ENCODE measurements at places on chromosomes 3 and 15.

GRCh38 chr3:171462224-171462623 is 2.0 kb upstream of the TNIK start:
- no peak for DNase-seq

GRCh38 chr15:90763366-90764099 is 46.4 kb downstream of the BLM start:
- no peak for DNase-seq

GRCh38 chr3:170840291-170840859 is 29.6 kb downstream of the RPL22L1 start:
- peak; percentile 61 for DNase-seq

GRCh38 chr3:195802261-195802701 is 9.4 kb downstream of the MUC4 start:
- no peak for DNase-seq

GRCh38 chr3:13828501-13829265 is 51.2 kb downstream of the WNT7A start:
- no peak for DNase-seq

GRCh38 chr15:100134089-100134583 is 207.6 kb downstream of the ADAMTS17 start:
- DNase-seq, result no peak

- DNase-seq, result no peak
These were observed 41.7 kb downstream of the TTC23 start for GRCh38 chr15:99207672-99208071.

DNA sequence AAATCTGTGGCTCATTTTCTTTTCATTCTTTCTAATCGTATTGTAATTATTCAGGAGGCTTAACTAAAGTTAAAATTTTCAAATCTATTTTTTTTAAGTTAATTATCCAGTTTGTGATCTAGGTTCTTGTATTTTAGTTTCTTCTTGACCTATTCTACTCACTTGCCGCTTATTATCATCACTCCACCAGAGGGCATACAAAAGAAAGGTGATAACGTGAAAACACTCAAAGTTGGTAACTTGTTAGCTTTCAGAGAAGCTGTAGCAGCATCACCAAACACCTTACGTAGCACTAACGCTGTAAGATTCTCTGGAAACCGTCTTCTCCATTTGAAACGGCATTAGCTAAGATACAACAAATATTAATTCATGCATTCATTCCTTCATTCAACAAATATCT is 4.8 kb downstream of the GNB4 start:
- peak; percentile 54 for DNase-seq

- no peak for DNase-seq
These were observed 167.6 kb downstream of the RAB11A start for GRCh38 chr15:66036859-66037258.

GRCh38 chr3:176296066-176296597 is 901.1 kb downstream of the TBL1XR1 start:
- no peak for DNase-seq

DNA sequence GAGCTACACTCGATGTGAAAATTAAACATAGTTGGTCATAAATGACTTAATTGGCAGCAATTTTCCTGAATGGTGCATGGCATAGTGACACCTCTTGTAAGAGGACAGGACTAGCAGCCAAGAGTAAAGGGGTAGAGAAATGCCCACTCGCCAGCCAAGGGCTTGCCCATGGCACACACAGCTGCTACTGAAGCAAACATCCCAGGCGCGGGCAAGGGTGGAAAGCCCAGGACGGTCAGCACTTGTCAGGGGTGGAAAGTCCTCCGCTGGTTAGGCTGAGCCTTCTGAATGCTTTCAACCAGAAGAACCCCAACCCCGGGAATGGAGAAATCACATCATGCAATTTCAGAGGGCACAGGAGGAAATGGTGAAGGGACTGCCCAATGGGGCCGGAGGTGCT is 31.6 kb downstream of the BDH1 start:
- DNase-seq, result no peak

DNA sequence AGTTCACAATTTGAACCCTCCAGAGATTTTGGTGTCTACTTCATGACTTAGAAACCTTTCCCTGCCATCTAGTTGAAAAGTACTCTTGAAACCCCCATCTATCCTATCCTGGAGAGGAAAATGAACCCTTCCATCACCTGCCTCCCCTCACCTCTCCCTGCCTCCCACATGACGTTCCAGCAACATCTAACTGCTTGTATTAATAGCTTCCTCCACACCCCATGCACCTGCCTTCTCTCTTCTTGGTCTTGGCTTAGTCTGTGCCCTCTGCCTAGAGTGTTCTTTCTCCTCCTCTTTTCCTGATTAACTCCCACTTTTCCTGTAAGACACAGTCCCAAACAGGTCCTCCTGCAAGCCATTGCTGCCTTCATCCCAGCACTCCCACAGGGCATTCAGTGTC is 107.8 kb downstream of the LIPC start:
- no peak for DNase-seq

- DNase-seq, result no peak
These were observed 329.1 kb downstream of the UNC13C start for GRCh38 chr15:54307252-54307902.

GRCh38 chr15:97115761-97116070 is 785.2 kb downstream of the NR2F2 start:
- no peak for DNase-seq

DNA sequence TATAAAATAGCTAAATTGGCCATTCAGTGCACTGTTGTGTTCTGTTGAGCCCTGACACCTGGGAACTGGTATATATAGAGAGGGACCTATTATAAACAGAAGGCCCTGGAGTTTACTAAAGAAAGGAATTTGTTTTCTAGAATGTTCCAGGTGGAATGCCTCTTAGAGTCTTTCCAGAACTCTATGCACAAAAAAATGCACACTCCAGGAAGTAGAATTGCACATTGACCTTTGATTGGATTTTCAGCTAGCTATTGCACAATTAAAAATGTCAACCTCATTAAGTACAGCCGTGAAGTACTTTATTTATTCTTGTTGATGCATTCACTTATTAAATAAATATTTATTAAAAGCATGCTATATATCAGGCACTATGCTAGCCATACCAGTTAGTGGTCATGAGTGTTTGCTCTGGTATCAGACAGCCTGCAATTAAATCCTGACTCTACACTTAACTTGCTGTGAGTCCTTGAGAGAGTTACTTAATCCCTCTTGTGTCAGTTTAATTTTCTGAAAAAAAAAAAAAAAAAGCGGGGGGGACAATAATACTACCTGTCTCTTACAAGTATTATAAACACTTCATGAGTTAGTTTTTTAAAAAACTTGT is 40.8 kb downstream of the NDUFB4 start:
- no peak for DNase-seq

- no peak for DNase-seq
These were observed 27.0 kb upstream of the CEMIP start for GRCh38 chr15:80752204-80752603.

DNA sequence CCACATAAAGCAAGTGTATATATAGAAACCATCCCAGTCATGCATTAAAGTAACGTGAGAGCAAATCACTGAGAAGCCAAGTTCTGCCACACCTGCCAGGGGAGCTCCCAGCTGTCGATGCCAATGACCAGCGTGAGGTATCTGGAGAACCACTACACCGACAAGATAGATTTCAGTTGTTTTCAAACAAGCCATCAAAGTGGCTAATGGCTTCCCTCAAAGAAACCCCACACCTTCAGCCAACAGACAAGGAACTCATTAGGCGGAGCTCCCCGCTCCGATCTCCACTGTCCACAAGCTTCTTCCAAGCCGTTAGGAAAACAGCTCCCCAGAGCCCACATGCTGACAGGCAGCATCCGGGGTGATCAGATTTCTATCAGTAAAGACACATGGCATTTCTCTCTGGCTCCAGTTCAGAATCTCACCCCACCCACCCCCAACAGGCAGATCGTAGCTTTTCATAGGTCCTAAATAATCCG is 54.2 kb upstream of the SPATA12 start:
- no peak for DNase-seq

DNA sequence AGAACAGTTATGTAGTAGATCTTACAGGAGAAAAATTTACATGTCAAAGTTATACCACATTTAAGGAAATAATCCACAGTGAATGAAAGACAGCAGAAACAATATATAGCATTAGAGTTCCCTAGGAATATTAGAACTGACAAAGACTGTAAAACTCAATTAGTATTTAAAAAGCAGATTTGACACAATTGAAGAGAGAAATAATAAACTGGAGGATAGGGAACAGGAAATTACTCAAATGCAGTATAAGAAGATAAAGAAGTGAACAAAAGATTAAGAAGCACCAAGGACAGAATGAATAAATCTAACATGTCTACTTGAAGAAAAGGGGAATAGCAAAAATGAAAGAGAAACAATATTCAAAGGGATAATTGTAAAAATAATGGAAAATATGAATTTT is 132.6 kb upstream of the CHRNA7 start:
- DNase-seq, result no peak

DNA sequence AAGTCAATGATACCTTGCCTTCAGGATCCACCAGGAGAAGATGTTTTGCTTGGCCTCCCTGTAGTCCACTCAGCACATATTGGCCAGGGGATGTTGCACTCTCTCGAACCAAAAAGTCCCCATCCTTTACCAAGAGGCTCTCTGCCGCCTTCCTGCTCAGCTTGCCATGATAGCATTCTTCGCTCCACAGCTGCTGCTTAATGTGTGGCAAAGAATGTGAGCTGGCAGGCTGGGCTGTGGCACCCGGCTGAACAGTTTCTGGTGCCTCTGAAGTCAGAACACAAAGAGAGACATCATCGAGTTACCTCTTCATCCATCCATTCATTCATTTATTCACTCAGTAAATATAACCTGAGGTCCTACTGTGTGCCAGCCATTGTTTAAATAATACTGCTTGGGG is 23.9 kb upstream of the CEP152 start:
- no peak for DNase-seq

- DNase-seq, result peak; percentile 65
These were observed 68.0 kb downstream of the C3orf70 start for GRCh38 chr3:185084901-185085300.
